ENCODE measurements at places on chromosomes 7 and 10. TPM values are rescaled to one million over a fixed set of nuclear protein-coding genes. Genes with fewer than 3 reads are reported as not detected.

GRCh38 chr10:86017841-86018734 lies 348.5 kb downstream of the GRID1 start:
- DNase-seq, result no peak

GRCh38 chr10:94178475-94179253 lies 184.1 kb downstream of the NOC3L start:
- DNase-seq, result peak; percentile 50

- no peak for DNase-seq
Measured at GRCh38 chr7:90238022-90238421, 7.0 kb upstream of the CFAP69 start.

Gene ADAMTS14
- under 0.01 TPM for total RNA-seq

Gene CRPPA
- total RNA-seq, result 1.3 TPM

Gene RPA3
- total RNA-seq, result 12.7 TPM

Gene MYL10
- total RNA-seq, result not detected

Gene MBL2
- total RNA-seq, result not detected

Gene OR2A5
- not detected for total RNA-seq

Gene NKX6-2
- not detected for total RNA-seq

All from IMR-90 (cell line).